ENCODE measurements at places on chromosomes 2 and 18.

- no peak for DNase-seq
Observed at GRCh38 chr2:8424997-8425900, 256.6 kb upstream of the ID2 start.

- DNase-seq = no peak
Observed at GRCh38 chr2:17934721-17935120, 56.3 kb downstream of the KCNS3 start.

DNA sequence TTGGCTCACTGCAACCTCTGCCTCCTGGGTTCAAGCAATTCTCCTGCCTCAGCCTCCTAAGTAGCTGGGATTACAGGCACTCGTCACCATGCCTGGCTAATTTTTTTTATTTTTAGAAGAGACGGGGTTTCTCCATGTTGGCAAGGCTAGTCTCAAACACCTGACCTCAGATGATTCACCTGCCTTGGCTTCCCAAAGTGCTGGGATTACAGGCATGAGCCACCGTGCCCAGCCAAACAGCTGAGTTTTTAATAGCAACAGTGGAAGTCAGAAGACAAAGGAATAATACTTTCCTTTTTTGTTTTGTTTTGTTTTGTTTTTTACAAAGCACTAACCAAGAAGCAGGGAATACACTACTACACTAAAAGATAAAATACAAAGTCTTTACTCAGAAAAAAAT is 16.9 kb downstream of the GPR75 start:
- no peak for DNase-seq

GRCh38 chr2:9703085-9703678 is 72.4 kb upstream of the YWHAQ start:
- peak; percentile 93 for DNase-seq

- no peak for DNase-seq
Observed at GRCh38 chr2:29804671-29805070, 116.7 kb downstream of the ALK start.

DNA sequence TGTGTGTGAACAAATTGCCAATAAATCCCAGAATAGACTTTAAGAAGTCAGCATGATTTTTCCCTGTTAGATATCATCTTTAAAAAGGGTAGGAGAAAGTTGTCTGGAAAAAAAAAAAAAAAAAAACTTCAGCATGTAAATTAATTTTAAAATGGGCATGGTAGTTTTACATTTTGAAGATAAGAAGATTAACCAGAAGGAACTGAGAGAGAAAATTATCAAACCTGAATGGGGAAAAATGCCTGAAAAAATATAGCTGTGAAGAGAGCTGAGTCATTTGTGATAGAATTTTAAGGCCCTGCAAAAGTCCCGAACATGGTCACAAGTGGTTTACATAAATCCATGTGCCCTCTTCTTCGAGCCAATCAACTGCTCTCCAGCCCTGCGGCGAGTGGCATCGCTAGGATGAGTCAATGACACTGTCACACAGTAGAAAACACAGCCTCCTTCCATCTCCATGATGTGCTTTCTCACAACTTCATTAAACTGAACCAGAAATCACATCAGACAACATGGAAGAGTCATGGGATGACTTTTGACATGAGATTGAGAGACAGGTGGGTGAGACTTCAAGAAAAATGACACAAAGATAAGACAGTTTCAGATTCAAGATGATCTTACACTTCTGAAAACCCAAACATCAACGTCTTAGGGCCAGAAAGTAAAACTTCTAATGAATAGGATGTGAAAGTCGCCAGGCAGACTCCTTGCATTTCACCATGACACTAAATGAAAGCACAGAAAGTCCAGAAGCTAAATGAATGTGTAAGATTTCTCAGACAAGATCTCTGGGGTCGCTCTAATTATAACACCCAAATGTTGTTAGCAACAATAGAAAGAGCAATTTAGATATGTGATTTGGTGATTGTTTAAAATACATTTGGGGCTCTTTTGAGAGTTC is 273.0 kb upstream of the ID2 start:
- peak; percentile 12 for DNase-seq

DNA sequence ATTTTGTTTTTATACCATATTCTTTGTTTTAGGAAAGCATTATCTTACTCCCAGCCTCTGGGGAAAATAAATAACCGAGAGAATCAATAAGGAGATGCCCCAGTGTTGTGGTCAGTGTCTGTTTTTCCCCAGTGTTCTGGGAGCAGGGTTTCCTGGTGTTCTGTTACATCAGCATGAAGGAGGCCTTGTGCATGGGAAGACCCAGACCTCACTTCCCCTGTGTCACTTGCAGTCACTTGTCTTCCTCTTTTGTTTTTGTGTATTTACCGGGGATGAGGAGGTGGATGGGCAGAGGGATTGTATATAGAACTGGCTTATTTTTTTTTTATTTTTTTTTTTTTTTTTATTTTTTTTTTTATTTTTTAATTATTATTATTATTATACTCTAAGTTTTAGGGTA is 45.0 kb upstream of the MGAT5 start:
- no peak for DNase-seq

DNA sequence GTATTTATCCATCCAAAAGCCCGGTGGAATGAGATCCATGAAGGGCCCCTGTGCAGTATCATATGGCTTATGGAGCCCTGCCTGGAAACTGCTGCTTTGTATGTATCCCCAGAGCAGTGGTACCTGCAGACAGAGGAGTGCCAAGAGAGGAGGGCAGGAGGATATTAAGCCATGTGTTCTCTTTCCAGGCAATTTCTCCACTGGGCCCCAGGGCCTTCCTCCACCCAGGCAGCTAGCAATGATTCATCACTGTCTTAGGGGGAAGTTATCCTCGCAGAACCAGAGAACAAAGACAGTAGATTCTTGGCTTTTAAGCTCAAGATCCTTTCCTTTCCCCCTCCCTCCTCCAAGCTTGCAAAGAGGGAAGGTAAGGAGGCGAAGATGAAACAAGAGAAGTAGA is 98.1 kb downstream of the LRRC30 start:
- no peak for DNase-seq

GRCh38 chr2:233912691-233913423 is 4.3 kb upstream of the TRPM8 start:
- no peak for DNase-seq

DNA sequence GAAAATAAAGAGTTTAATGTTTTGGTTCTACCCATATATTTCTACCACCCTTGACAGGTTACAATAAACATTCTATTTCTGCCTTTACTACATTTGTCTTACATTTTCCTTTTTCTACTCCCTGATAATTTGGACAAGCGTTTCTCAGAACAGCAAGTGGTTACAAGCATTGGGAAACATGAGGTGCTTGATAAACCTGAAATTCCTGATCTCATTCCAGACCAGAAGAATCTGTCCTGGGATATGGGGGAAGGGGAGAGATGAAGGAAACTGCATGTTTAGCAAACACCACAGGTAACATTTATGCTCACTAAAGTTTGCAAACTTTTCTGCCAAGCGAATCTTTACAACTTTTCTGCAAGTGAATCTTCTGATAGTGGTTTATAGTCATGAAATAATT is 28.3 kb upstream of the DSC1 start:
- DNase-seq = no peak

Data from central memory CD4-positive, alpha-beta T cell (primary cell).